ENCODE measurements at places on chromosomes 1 and 21. TPM values are rescaled to one million over a fixed set of nuclear protein-coding genes. Genes with fewer than 3 reads are reported as not detected.

Gene OLIG2
- not detected for total RNA-seq

Gene SMIM11
- 28.9 TPM for total RNA-seq

Gene SIM2
- 0.24 TPM for total RNA-seq

Gene C8A
- total RNA-seq, result not detected

Gene SLC44A5
- not detected for total RNA-seq

Gene ERRFI1
- total RNA-seq, result 2.9 TPM

Gene LENEP
- 0.50 TPM for total RNA-seq

GRCh38 chr1:28091043-28091781 lies 2.8 kb upstream of the EYA3 start:
- peak; percentile 81 for DNase-seq

- no peak for DNase-seq
Measured at GRCh38 chr1:207827488-207827830, 75.6 kb downstream of the CD46 start.

- no peak for DNase-seq
Measured at GRCh38 chr21:45430521-45431501, 25.8 kb downstream of the COL18A1 start.

DNA sequence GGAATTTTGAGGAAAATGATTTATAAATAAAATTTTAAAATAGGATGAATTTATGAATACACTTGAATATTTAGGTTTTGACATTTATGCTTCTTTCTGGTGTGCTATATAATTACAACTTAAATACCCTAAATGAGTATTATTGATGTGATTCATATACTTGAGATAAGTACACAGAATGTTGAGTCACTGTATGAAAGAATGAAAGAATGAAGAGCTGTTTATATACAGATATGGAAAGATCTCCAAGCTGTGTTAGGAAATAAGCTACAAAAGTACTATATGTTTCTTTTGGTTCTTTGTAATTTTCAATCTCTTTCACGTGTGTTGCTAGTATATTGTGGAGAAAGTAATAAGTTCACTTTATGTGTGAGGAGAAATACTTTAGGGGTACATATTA lies 147.2 kb downstream of the RASAL2 start:
- DNase-seq, result no peak

DNA sequence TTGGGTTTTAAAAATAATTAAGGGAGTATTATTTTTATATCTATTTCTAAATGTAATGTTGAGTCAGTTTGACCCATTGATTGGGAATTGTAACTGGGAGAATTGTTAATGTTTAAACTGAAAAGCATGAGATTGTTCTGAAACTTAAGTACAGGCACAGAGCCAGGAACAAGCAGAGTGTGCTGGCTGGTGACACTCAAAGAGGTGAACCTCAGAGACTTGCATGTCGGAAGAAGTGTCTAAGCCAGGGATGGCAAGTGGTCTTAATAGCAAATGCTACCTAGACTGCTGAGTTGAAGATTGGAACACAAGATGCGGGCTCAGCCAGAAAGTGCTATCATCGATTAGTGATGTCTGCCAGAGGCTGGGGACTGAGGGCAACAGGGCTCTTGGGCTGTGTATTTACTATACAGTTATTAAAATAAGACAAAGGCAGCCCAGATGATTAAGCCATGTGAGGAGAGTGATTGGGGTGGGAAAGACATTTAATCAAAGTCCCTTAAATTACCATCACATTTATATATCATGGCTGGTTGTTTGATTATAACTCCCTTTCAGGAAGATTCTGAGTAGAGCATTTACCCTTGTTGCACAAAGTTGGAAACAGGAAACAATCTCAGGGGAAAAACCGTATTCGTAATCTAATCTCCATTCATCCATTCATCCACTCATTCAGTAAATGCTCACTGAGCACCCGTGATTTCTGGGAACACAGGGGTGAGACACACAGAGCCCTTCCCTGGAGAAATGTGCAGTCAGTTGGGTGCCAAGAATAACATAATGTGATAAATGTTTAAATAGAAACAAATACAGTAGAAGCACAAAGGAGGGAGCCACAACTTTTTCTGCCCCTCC lies 42.8 kb downstream of the C8A start:
- DNase-seq, result no peak

DNA sequence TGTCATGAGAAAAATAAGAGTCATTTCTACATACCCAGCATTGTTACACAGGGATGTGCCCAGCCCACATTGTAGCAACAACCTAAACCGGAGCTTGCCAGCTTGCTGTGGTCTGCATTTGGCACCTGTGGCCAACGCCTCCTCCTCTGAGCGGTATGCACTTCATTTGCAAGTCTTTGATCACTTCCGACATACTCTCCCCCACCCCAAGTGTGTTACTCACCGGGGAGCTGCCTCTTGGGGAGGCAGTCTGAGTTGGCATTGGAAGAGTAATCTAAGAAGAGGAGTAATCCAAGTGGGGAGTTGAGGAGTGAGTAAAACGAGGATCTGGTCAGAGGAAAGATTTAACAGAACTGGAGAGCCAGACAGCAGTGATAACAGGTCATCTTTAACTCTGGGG lies 3.8 kb downstream of the BCL9 start:
- DNase-seq, result peak; percentile 80

DNA sequence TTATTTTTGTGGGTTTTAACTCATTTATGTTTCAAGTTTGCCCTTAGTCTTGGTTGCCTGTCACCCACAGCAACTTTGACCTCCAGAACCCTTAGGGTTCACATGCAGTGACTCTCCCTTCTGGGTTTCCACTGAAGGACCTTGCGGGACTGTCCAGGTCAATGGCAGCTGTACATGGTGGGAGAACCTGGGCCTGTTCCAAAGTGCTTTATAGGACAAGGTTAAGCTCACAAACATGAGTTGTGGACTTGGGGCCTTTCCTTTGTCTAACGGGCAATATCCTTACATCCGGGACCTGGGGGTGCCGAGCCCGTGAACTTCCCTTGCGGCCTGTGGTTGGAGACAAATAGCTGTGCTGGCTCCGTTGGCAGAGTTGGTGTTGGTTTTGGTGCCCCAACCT lies 77.8 kb downstream of the CD58 start:
- DNase-seq, result no peak

DNA sequence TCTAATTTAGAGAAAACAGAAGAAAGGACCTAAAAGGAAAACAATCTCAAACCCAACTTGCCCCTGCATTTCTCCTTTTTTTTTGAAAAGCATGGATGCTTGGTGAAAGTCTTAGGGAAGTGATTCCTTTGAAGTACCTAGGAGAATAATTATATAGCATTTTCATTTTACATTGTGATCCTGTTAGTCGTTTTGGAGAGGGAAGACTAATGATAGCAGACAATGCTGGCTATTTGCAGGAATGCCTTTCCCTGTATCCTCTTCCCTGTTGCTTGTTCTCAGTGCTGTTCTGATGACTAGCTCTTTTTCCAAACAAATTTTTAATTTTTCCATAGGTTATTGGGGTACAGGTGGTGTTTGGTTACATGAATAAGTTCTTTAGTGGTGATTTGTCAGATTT lies 53.9 kb downstream of the LAMC1 start:
- no peak for DNase-seq

- DNase-seq, result no peak
Measured at GRCh38 chr1:53505891-53506290, 46.7 kb downstream of the DMRTB1 start.

- no peak for DNase-seq
Measured at GRCh38 chr1:100575406-100575805, 37.5 kb downstream of the GPR88 start.

DNA sequence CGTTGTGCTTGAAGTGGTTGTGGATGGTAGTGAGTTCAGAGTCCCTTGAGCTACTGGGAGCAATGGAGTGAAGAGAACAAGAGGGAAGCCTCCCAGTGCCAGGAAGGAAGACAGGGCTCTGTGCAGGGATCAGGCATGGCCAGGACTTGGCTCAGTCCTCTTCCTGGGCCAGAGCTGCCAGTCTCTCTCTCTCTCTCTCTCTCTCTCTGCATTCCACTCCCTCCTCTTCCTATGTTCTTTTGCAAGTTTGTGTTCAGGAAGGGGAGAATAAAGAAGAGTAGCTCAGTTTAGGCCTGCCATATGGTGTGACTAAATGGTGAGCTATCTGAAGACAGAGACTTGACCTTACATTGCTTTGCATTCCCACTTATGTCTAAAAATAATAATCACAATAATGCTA lies 20.5 kb upstream of the RPTN start:
- no peak for DNase-seq

DNA sequence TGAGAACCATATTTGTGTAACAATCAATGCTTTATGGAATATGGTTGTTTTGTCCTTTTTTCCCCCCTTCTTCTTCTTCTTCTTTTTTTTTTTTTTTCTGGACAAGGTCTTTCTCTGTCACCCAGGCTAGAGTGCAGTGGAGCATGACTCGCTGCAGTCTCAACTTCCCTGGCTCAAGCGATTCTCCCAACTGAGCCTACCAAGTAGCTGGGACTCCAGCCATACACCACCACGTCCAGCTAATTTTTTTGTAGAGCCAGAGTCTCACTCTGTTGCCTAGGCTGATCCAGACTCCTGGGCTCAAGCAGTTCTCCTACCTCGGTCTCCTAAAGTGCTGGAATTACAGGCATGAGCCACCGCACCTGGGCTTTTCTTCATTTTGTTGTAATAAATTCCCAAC lies 86.7 kb downstream of the FMN2 start:
- DNase-seq, result no peak

DNA sequence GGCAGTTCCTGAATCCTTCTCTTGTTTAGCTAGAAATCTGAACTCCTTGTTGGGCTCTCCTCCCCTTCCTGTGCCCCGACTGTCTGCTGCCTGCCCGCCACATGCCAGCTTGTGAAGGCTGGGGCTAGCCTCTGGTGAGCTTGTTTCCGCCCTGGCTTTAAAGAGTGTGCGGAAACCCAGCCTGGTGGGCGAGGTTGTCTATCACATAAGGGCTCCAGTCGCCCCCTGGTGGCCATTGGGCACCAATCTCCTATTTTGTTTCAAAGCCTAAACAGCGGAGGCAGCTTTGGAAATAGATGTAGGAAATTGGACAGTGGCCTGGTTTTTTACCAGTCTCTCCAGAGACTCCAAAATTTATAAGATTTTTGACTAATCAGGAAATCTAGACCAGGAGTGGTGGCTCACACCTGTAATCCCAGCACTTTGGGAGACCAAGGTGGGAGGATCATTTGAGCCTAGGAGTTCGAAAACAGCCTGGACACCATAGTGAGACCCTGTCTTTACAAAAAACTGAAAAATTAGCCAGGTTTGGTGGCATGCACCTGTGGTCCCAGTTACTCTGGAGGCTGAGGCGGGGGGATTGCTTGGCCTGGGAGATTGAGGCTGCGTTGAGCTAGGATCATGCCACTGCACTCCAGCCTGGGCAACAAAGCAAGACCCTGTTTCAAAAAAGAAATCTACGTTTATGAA lies 9.8 kb downstream of the ATP8B2 start:
- DNase-seq, result peak; percentile 90

- no peak for DNase-seq
Measured at GRCh38 chr1:6860401-6860800, 75.1 kb downstream of the CAMTA1 start.

- no peak for DNase-seq
Measured at GRCh38 chr1:212607206-212607912, 1.2 kb upstream of the ATF3 start.

DNA sequence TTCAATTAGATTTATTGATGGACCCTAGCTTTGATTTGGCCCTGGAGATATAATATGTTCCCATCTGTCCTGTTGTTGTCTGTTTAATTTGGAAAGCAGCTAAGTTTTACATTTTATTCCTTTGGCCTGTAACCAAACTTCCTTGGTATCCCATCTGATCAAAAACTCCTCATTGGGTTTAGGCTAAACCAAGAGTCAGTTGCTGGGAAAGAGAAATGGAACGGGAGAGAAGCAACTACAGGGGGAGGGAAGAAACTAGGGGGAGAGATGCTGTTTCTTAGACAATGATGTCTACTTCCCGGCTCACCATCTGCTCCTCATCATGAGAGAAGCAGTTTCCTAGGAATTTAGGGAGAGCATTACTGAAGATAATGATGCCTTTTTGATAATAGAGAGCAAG lies 141.8 kb downstream of the SYT2 start:
- DNase-seq, result no peak

- DNase-seq, result no peak
Measured at GRCh38 chr1:80392529-80392928, 1386.0 kb upstream of the ADGRL4 start.

DNA sequence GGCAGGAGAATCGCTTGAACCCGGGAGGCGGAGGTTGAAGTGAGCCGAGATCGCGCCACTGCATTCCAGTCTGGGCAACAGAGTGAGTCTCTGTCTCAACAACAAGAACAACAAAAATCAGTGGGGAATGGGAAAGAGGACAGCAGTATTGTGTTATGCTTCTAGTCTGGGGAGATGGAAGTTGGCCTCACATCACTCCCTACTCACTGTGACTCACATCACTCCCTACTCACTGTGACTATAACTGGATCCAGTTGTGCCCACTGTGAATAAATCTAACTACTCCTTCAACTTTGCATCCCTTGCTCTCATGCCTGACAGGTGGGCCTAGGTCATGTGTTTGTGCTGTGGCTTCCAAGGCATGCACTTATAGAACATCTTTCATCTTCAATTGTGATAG lies 285.4 kb upstream of the USP24 start:
- DNase-seq, result no peak

DNA sequence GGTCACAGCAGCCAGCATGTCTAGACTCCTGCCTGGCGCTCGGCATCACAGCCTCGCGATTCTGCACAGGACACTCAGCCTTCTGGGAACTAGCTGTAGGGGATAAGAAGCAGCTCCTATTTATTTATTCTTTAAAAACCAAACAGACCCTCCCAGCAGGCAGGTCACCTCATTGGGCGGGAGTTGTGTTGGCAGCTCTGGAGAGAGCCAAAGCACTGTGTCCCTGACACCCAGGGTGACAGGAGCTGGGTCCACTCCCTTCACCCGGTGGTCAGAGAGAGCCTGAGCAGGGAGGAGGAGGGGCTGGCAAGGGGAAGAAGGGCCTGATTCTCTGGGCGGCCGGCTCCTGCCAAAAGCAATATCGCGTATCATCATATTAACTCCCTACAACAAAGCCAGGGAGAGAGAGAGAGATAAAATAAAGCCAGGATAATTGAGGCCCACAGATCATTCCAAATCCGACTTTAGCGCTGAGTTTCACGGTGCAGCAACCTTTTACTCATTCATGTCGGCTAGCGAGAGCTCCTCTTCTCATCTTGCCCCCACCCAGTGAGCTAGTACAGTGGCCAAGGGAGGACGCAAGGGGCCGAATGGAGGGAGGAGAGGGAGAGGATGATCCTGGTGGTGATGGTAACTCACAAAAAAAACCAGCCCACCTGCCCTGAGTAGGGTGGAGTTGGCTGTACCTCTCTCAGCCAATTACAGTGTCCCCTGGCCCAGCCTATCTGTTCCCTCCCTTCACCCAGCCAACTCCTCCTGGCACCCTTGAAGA lies 79.8 kb upstream of the IFFO2 start:
- no peak for DNase-seq

DNA sequence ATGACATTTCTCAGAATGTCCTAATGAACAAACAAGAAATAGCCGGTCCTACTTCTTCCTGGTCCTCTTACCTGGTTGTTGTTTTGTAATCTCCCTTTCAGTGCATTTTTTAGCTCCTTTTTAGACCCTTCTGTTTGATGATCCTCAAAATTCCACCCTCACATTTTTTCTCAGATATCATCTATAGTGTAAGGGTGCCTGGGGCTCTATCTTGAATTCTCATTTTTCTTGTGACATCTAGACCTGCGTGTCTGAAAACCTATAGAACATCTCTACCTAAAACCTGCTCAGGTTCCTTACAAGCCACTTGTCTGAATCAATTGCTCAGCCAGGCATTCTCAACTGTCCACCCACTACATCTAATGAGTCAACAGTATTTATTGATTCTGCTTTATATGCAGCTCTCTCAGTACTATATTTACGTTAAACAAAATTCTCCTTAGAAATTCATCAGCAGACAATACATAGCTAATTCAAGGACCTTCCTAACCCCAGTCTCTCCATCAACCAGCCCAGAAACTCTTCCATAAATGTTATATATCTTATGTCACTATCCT lies 36.5 kb upstream of the USH2A start:
- DNase-seq, result no peak
